ENCODE measurements at places on chromosomes 2 and 18.

DNA sequence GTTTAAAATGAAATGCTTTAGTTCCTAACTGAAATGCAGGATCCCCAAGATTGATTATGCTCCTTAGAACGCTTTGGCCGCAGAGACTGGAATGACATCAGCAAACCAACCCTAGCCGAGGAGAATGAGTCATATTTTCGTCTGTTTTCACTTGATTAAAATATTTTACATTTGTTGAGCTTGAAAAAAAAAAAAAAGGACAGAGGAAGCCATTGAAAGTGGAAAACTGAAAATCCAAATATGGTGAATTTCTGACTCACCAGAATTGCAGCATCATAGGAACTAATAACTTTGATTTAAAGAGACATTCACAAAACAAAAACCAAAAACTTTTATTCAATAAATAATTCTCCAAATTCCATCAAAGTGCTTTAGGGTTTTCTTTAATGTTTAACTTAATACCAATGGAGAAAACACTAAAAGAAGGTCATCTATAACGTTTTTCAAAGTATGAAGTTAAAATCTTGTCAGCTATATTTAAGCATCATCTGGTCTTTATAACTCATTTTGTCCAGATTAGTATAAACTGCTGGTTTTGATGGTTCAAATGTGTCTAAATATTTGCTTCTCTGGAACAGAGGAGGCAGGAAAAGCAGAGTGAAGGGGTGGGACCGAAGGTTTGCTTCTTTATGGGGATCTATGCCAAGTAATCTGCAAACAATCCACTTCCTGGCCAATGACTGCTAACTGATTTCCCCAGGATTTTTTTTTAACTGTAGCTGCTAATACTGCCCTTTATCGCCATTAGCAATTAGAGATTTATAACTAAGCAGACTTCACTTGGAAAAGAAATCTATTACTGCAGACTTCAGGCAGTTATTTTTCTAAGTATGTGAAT is 30.9 kb upstream of the COL5A2 start:
- DNase-seq: no peak

DNA sequence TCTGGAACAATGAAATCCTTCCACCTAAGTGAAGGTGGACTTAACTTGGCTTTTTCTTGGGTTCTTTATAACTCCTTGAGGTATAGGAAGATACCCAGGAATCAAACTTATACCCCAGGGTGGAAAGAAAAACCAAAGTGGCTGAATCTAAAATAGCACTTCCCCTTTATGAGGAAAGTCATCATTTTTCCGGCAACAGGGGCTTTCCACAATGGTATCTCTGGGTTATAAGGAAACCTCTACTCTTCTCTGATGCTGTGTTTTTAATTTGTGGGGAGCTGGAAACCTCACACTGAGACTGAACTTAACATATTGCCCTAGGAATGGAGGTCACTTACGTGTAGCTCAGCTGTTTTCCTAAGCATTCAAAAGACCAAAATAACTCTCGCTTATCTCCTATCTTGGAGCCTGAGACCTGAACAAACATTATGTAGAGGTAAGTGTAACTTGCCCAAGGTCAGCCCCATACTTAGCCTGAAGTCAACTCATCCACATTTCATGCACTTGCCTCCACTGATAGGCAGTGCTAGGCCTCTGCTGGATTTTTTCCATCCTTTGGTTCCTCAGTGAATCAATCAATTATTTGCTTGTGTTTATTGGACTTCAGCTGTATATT is 117.9 kb downstream of the SETBP1 start:
- DNase-seq: no peak

DNA sequence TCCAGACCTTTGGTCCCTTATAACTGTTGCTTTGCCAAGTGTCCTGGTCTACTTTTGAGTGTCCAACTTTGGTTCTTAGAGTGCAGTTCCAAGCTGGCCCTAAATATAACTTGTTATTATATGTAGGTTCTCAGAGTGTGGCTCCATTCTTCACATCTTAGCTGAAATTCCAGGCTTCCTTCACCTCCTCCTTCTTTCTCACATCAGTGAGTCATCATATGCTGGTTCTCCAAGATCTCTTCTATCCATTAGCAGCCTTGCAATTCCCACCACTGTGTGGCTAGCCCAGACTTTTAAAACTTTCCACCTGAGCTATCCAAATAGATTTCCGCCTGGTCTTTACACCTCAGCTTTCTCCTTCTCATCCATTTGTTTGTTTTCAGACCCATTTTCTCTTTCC is 12.6 kb upstream of the CXCR4 start:
- DNase-seq: no peak

- DNase-seq: no peak
Observed at GRCh38 chr2:231887756-231888155, 38.4 kb downstream of the NPPC start.

DNA sequence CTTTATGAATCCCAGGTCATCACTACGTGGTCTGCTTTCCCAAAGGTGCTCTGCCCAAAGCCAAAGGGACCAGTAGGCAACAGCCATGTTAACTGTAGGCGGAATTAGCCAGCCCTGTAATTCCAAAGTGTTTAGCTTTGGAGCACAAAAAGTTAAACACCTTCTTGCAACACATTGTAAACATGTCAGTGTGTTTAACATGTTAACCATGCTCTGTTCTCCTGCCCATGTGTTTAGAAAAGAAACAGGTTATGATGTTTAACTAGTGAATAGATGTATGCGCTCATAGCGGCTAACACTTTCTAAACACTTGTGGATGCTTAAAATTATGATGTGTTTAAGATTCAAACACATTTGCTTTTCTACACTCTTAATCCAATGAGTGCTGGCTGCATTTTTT is 292.4 kb downstream of the SRBD1 start:
- DNase-seq: no peak

- DNase-seq: no peak
Observed at GRCh38 chr2:43340945-43341356, 114.5 kb upstream of the ZFP36L2 start.

DNA sequence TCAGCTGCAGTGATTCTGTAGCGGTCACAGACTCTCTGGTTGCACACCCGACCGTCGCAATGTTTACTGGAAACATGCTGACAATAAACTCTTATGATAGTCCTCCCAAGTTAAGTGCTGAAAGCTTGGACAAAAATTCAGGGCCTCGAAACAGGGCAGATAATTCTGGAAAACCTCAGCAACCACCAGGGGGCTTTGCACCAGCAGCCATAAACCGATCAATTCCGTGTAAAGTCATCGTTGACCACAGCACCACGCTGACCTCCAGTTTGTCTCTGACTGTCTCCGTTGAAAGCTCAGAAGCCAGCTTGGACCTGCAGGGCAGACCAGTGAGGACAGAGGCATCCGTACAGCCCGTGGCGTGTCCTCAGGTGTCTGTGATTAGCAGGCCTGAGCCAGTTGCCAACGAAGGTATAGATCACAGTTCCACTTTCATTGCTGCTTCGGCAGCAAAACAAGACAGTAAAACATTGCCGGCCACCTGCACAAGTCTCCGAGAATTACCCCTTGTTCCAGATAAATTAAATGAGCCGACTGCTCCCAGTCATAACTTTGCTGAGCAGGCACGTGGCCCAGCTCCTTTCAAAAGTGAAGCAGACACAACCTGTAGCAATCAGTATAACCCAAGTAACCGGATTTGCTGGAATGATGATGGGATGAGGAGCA is 166.1 kb downstream of the ASXL3 start:
- no peak for DNase-seq

GRCh38 chr2:85902496-85902895 is 13.7 kb upstream of the ST3GAL5 start:
- DNase-seq: no peak

DNA sequence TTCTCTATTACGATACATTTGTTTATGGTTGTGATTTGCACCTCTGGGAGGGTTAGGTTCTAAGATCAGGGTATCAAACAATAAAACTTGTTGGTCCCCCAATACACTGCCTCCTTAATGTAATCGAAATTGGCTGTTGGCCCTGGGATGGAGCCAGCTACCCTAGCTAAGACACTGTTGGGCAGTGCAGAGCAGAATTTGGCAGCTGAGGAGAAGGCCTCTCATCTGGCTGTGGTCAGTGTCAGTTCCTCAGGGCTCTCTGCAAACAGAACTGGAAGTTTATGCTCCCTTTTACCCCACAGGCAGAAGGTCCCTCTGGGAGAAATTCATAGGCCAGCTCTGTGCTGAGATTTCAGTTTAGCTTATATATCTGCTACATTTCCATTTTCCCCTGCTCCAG is 8.6 kb upstream of the HAAO start:
- DNase-seq: no peak

DNA sequence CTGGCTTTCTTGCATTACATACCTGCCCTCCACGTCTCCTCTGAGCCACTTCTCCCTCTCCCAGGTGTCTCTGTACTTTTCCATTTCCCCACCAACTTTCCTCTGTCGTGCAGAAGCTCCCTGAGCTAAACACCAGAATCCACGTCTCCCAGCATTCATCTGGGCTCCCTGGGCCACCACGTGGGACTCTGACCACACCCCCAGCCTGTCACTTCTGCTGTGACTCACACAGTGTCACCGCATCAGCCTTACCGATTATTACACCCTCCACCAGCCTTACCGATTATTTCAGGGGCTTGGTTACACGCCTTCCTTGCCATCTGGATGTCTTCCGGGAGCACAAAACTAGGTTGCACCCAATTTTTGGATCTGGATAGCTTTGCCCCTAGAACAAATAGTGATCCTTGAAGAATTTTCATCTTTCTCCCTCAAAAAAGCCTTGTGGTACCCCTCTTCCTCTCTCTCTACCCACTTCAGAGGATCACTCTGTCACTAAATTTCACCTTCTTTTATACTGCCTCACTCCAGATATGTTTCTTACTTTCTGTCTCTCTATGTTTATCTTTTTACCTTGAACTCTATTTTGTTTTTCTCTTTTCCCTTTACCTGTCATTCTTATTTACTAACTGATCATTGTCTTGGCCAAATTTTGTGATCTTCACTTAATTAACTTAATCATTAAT is 136.9 kb upstream of the CAB39 start:
- no peak for DNase-seq

GRCh38 chr2:10873171-10873570 is 38.6 kb upstream of the KCNF1 start:
- DNase-seq: no peak

DNA sequence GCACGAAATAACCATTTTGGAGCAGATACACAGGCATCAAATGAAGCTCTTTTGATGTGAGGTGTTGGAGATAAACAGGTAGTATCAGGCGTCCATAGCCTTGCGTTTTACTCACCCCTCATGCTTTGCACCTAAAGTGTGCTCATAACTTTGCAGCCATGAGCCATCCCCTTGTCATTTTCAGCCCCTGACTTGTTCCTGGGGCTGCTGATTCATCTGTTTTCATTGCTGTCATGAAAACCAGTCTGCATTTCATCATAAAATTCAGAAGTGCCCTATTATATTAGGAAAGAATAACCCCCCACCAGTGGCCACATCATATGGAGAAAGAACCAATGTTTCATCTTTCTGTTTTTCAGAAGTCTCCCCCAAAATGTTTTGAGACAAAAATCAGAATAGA is 329.7 kb upstream of the NRP2 start:
- no peak for DNase-seq

DNA sequence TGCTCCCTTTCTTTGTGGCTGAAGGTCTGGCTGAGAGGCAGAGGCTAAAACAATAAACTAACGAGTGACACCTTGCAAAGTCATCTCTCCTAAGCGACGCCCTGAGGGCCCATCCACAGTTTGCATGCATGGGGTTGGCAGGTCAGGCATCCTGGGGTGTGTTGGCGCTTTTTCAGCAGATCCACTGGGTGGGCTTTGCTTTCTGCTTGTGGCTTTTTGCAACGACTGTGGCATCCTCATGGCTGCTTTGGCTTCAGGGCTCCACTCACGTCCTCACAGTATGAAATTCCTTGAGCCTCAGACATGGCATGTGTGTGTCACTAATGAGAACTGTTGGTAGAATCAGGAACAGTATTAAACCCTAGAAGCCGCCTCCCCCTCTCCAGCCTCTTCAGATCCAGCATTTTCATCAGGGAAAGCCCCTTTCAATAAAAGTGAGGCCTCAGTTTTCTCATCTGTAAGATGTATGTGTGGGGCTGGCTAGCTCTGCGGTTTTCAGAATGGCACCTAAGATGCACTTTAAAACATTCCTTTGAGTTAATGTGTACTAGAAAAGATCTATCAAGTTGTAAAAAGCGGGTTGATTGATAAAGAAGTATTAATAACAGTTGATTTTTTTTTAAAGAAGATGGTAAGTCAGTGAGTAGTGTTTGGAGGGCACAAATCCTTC is 72.5 kb downstream of the SH3BP4 start:
- DNase-seq: no peak

GRCh38 chr18:78538669-78539440 is 440.8 kb upstream of the SALL3 start:
- DNase-seq: no peak

DNA sequence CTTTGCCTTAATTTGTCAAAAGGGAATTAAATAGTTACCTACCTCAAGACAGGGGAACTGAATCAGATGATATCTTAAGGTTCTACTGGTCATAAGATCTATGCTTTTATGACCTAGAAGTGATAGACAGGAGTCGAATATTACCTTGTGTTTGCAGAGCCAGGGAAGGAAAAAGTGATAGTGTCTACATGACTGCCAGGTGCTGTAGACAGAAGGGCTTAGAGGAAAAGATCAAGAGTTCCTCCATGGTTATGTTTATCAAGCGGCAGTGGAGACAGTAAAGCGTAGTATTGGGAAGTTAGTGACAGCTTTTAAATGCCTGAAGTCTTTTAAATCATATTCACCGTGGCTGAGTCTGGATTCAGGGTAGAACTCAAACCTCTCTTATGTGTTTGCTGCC is 11.9 kb downstream of the CRIM1 start:
- DNase-seq: no peak

GRCh38 chr2:227252831-227253230 is 72.2 kb upstream of the MFF start:
- DNase-seq: no peak

DNA sequence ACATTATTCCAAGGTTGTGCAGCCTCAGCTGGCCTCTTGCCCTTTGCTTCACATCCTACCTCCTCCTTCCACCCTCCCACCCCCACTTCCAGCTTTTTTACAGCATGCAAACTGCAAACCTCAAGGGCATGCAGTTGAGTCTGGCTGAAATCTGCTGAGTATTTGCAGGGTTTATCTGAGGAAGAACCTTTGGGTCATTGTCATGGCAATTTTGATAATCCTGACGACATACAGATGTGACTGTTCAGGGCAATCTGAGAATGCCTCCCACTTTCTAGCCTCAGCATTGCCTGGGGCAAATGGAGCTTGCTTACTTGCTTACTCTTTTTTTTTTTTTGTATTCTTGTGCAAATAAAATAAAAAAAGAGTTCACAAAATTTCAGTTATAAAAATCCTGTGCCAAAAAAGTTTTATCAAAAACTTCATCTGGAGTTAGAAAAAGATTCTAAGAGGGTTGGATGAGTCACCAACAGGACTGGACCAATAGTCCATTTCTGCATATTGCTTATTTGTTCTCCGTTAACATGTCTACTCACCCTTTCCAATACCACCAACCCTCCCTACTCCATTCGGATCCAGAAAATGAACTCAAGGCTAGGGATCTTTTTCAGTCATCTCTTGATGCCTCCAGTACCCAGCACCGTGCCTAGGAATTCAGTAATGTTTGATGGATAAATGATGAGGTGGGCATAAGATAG is 23.6 kb upstream of the LHCGR start:
- DNase-seq: no peak

- DNase-seq: no peak
Observed at GRCh38 chr2:210460322-210461227, 16.0 kb downstream of the LANCL1 start.

GRCh38 chr18:58417752-58418151 is 211.1 kb downstream of the ALPK2 start:
- no peak for DNase-seq

All from NCI-H1694 (cell line).